ENCODE measurements at places on chromosomes 4 and X.

- DNase-seq = no peak
These were observed 174.0 kb upstream of the TENT5D start for GRCh38 chrX:80246271-80246670.

DNA sequence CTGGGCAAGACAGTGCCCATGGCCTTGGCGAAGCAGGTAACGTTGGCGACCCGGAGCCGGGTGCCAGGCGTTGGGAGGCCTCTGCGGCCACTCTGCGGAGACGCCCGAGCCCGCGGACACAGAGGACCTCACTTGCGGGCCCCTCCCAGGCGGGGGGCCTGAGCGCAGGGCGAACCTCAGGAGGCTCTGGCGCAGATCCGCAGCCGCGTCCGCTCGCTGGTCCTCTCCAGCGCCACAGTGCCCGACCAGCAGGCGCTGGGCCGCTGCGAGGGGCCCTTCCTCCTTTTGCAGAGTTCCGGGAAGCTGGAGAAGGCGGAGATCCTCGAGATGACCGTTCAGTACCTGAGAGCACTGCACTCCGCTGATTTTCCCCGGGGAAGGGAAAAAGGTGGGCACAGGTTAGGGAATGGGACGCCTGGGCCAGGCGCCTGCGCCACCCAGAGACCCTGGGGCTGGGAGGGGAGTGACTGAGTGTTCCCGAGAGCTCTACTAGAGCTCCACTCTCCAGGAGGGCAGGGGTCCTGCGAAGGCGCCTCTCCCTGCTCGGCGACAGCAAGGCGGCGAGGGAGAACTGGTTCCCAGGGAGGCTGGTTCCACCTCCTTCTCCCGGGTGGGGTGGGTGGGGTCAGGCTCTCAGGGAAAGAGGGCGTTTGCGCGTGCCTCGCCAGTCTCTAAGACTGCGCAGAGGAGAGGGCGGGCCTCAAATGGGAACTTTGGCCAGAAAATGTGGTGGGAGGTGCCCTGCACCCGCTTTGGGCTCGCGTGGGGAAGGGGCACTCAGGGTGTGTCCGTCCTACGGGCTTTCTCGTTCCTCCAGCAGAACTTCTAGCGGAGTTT is 1.4 kb downstream of the HELT start:
- DNase-seq = no peak

GRCh38 chr4:74397748-74398426 is 32.9 kb downstream of the EREG start:
- no peak for DNase-seq

DNA sequence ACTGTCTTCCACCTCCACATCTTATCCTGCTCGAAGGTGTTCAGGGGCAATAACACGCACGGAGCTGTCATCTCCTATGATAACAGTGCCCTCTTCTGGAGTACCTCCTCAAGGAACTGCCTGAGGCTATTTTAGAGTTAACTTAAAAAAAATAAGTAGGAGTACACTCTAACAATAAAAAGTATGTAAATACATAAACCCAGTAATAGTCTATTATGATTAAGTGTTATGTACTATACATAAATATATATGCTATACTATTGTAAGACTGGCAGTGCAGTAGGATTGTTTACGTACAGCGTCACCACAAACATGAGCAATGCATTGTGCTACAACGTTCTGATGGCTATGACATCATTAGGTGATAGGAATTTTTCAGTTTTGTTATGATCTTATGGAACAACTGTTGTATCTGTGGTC is 34.5 kb upstream of the TLR2 start:
- no peak for DNase-seq

DNA sequence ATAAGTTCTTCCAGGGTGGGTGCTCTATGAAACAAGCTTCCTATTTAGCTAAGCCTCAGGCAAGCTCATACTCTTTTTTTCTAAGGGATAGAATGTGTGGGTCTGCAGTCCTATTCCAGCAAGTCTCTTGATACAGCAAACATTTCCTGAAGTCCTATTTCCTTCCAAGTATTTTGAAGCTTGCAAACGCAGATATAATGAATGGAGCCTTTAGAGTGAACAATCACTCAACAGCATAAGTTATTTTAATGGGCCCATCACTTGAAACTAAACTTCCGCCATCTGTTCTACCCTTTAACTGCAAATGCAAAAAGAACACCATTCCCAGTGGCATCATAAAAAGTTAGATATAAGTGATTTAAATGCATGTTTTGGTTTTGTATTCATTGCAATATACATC is 108.3 kb upstream of the TAPT1 start:
- DNase-seq = peak; percentile 12

DNA sequence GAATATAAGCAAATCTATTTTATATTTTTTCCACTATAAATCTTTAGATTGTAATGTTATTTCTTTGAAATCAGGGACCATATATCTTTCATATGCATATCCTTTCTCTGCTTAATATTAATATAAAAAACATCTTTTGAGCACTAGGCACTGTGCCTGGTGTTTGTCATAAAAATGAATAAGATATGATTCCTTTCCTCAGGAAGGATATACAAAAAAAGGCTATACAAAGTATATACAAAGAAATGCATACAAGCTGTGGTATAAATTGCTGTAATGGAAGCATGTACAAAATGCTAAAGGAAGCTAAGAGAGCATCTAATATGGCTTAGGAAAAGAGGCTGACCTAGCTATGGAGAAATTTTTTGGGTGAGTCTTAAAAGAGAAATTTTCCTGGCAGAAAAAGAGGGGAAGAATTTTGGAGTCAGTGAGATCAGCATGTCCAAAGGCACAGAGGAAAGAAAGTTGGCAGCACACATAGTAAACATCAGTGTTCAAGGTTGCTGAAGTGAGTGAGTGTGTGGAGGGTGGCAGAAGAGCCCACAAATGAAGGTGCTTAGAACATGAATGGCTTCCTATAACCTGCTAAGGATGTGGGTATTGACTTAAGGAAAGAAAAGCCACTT is 500.0 kb downstream of the SPRY1 start:
- DNase-seq = no peak

DNA sequence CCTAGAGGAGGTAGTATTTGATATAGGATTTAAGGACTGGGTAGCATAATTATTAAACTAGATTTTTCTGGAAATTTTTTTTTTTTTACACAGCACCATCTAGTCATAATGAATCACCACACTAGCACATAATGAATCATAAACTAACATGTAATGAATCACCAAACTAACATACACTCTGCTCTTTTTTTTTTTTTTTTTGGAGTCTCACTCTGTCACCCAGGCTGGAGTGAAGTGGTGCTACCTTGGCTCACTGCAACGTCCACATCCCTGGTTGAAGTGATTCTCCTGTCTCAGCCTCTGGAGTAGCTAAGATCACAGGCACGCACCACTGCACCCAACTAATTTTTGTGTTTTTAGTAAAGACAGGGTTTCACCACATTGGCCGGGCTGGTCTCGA is 92.5 kb downstream of the FAM13A start:
- no peak for DNase-seq

- no peak for DNase-seq
These were observed 25.7 kb downstream of the SLITRK2 start for GRCh38 chrX:145843146-145843904.

- no peak for DNase-seq
These were observed 27.9 kb downstream of the SMPX start for GRCh38 chrX:21730026-21730425.

GRCh38 chr4:25949173-25949748 is 35.2 kb downstream of the SMIM20 start:
- no peak for DNase-seq

- no peak for DNase-seq
These were observed 57.7 kb upstream of the TENM3 start for GRCh38 chr4:182185491-182185890.

- DNase-seq = no peak
These were observed 16.6 kb upstream of the NPNT start for GRCh38 chr4:105878668-105879067.

DNA sequence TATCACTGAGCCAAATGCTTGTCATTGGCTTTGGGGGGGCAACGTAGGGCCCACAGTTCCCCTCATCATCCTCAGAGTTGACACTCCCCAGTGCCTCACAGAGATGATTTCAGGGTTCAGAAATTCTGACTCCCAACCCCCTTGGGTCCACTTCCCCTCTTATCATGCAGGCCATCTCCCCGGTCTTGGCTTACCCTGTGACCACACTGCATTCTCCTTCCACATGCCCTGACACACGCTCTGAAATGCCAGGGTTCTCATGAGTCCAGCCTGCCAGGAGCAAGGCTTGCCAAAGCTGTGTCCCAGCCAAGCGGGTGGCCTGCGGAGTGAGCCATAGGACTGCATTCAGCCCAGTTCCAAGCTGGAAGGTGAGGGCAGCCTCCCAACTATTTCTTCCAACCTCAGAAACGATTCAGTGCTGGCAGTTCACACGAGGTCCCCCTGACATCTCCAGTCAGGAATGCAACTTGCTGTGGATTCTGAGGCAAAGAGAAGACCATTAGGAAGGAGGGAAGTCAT is 101.2 kb downstream of the SMIM20 start:
- DNase-seq = no peak

- DNase-seq = no peak
These were observed 57.0 kb upstream of the PROM1 start for GRCh38 chr4:16140879-16141249.

DNA sequence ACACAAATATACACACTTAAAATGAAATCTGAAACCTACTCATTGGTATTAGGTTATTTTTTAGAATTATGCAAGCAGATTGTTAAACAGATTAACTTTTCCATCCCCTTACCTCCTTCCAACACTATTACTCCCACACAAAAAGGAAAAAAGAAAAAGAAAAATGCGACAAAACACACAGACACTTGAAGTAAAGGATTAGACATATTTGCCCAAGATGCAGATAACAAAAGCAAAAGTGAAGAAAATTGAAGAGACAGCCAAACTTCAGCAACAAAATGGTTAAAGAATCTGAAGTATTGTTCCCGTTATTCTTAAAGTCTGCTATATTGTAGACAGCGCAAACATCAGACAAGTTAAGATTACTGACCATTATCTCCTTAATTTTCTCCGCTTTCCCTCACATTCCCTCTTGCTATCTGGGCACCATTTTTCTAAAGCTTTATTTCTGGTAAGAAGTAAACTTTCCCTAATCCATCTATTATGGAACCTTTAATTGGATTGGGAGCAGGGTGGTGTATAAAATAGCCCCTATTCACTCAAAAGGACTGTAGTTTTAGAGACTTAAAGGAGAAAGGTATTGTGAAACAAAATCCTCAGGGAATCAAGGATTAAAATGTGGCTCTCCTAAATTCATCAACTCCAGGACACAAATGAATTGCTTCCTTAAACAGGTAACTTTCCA is 34.7 kb upstream of the MAB21L2 start:
- DNase-seq = no peak

- DNase-seq = no peak
These were observed 1722.0 kb upstream of the TENM3 start for GRCh38 chr4:180521181-180521580.

GRCh38 chrX:149248073-149248625 is 257.0 kb downstream of the IDS start:
- DNase-seq = no peak

DNA sequence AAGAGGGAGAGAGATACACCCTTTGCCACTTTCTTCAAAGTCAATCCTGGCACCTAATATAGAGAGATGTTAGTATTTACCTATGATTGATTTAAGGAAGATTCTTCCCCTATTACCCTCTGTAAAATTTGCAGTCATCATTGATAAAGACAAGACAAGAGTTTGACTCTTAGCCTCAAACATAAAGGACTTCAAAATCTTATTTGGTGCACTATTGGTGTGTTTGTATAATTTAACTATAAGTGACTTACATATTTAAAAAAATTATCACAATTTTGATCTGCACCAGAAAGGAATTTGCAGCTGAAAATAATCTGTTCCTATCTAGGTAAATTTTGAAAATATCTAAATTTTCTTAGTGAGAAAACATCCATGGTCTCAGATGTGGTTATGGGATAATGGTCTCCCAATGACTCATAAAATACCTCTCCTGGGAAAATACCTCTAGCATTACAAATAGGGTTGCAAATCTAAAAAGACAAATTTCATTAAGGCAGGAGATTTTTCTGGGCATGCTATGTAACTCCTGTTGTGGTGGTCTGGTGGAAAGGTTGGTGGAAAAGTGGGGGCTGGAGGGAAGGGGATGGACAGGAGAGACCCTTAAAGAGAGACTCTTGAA is 173.6 kb upstream of the MED14 start:
- no peak for DNase-seq

DNA sequence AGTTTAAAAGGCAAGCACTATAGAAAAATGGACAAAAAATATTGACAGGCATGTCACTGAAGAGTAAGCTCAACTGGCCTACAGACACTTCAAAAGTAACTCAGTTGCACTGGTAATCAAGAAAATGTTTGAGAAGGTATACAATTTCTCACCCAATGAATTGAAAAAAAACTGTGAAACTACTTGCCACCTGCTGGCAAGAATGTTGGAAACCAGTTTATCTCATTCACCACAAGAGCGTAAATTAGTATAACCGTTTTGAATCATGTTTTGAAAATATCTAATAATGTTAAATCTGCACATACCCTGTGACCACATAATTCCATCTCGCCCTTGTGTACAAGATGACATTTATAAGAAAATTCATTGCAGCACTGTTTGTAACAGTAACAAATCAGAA is 31.7 kb downstream of the TXK start:
- DNase-seq = no peak

GRCh38 chrX:146141221-146141620 is 323.6 kb downstream of the SLITRK2 start:
- DNase-seq = no peak

- DNase-seq = no peak
These were observed 3.4 kb downstream of the AKAP14 start for GRCh38 chrX:119899125-119899524.

DNA sequence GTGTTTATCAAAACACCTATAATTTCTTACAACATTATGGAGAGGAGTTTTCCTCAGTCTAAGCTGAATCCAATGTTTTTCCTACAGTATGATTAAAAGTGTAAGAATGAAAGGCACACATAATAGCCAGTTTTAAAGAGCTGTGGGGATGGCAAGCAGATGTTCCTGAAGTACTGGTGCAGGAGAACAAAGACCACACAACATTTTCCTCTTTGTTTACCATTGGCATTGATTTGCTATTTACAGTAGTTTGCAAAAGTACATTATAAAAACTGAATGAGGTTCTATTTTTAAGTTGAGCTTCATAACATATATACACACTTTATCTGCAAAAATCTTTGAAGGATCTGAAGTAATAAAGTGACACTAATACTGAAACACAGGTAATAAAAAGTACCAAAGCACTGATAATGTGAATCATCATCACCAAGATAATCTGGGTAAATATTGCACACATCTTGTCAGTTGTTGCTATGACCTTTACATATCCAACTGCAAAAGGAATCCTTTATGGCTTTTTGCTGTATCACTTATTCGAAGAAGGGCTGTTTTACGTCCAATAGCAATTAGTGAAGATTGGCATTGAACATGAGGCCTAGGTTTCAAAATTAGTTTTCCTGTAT is 22.5 kb downstream of the TCEAL1 start:
- DNase-seq = no peak

All from NCI-H524 treated with DMSO at 0.1 percent for 48 hours (cell line).